ENCODE measurements at places on chromosomes 6 and 20.

GRCh38 chr20:32438331-32438858 lies 80.3 kb downstream of the ASXL1 start:
- DNase-seq = no peak

DNA sequence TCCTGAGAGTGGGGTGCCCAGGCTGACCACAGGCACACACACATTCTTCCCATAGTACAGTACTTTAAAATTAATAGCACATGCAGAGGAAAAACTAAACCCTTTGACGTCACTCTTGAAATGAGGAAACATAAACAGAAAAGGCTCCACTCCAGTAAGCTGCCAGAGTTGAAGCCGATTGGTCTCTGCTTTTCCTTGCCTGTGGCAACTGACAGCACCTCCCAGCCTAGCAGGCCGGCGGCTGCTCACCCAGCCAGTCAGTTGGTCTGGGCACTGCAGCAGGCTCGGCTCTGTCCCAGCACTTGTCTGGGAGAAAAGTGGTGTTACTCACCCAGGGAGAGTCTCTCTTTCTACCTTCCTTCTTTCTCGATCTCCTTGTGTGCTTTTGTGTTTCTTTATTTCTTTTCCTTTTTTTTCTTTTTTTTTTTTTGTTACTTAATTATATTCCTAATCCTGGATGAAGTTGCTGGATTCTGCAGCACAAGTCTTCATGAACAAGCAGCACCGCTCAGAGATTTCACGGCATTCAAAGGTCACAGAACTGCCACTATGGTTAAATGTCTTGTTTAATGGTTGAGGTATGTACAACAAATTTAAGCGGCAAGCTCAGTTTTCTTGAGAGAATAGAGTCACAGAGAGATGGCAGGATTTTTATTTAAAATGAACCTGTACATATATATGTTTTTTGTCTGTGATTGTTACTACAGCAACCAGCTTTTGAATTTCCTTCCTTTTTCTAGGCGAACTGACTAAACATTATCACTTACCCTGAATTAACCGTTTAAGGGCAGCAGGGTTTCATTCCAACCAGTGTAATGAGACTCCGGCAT lies at the start of gene PDE7B:
TSS of gene PDE7B (plus strand) at position 260 of the 830 bp plus-strand sequence.
- DNase-seq = peak; percentile 84

DNA sequence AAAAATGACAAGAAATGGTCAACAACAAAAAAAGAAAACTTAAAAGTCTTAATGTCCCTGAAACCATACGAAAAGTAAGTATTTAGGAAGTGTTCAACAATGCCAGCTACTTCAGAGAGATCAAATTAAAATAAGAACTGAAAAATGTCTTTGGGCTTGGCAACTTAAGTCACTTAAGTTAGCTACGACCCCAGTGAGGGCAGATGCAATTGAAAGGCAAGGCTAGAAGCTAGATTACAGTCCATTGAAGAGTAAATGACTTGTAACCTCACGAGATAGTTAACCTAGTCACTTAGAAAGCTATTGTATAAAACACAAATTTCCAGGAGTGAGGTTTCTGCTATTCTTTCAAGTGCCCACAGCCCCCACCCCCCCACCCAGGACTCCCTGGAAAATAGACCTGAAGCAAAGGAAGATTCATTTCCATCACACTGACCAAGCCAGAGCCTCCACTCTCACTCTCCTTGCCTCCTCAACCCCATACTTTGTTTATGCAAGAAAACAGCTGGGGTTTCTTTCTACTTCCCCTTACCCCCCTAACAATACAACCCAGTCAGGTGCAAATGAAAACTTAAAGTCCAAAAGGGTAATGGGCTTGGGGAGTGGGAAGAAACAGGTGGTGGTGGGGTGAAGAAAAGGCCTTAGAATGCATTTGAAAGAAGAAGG lies 14.6 kb downstream of the RTN4IP1 start:
- no peak for DNase-seq

DNA sequence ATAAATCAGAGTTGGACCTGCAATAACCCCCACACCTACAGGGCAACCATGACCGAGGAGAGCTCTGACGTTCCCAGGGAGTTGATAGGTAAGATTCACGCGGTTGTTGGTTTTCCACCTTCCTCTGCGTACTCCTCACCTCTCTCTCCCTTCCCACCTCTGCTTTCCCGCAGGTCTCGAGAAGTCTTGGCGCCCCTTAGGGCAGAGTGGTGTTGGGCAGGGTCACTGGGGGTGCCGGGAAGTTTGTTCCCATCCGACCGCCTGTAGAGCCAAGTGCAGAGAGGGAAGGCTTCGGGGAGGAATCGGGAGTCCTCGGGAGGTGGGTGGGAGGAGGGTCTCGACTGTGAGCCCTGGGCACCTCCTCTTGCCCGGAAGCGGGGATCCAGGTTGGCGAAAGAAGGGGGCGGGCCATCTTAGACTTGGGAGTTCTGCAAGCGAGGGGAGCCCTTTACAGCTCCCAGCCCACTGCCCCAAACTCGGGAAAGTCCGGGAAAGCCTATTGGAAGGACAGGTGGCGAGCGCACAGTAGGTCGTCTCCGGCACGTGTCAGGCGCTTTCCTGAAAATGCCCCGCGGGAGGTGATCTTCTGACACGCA lies 672 bp downstream of the CARMIL1 start:
- no peak for DNase-seq

DNA sequence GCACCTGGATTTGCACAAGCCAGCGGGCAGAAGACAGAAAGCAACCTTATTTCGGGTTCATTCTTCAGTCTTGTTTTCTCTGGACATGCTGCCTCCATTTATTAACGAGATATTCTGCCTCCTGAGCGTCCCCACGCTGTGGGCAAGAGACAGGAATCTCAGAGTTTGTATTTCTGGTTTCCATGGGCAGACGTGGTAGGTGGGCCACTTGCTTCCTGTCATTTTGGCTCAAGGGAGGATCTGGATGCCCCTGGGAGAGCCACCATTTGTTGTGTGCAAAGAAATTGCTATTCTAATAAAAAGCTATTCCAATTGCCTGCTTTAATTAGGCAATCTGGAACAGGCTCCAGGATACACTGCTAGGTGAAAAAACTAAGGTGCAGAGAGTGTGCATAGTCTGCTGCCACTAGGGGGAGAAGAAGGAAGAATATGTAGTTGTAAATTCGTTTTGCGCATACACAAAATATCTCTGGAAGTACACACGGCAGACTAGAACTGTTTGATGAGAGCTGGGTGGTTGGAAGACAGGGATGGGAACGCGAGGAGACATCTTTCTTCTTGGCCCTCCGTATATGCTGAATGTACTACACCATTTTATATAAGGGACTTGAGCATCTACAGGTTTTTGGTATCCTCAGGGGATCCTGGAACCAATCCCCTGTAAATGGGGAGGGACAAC lies 30.1 kb upstream of the SLC16A10 start:
- DNase-seq = peak; percentile 72

DNA sequence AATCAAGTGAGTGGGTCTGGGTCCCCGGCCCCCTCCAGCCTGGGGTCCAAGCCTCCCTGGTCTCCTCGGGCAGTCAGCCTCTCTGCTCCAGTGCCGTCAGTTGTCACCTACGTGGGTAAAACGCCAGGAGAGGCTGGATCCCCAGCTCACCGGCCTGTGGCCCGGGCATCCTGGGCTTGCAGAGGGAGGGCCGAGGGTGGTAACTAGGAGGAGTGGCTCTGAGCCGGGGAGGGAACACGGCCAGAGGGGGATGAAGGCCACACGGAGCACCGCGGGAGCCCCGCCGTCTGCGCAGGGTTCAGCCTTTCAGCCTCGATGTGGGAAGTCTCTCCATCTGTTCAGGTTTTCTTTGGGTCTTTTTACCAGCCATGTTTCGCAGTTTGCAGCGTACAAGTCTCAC lies 29.5 kb upstream of the BHLHE23 start:
- DNase-seq = no peak

- no peak for DNase-seq
These were observed 73.4 kb upstream of the NOX3 start for GRCh38 chr6:155528982-155529453.

GRCh38 chr6:42378536-42378935 lies 73.2 kb downstream of the TRERF1 start:
- no peak for DNase-seq

DNA sequence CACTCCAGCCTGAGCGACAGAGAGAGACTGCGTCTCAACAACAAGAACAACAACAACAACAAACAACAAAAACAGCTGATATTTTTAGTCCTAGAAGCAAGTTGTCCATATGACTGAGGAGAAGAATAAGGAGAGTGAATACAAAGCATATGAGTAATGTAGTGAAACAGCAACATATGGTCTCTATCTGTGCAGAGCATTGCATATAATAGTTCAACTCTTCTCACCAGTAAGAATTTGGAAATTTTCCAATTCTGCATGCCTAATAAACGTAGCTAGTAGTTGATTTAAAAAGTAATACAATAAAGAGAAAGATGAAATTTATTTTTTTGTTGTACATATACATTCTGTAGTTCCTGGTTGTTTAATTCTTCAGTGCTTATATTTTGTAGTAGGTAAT lies 129.7 kb upstream of the FAM83B start:
- no peak for DNase-seq

DNA sequence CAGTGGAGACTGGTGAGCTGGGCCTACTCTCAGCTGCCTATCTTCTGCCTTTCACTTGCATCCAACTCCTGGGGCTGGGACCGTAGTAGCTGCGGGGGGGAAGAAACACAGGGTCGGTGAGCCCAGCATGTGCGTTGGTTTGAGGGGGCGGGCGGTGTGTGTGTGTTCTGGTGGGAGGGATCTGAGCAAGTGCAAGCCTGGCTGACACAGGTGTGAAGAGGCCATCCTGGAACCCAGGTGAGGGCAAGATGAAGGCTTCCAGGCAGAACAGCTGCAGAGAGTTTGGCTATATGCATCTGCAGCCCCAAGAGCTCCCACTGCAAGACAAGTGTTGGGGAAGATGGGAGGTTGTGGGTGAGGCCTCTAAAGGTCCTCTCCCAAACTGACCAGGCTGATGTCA lies 30.6 kb downstream of the MOCS1 start:
- no peak for DNase-seq

DNA sequence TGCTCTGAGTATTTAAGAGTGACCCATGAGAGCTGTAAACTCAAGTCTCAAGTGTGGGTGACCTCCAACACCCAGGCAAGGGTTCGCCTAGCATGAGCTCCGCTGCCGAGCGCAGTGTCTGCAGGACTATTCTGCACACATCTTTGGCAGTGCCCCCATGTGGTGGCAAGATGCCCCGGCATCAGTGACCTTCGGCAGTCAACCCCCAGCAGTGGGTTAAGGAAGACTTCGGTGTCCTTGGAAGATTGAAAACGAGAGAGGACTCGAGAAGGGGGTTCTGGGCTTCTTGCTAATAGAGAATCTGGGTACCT lies 43.1 kb downstream of the RBM38 start:
- DNase-seq = no peak

GRCh38 chr6:6895929-6896328 lies 211.8 kb upstream of the RREB1 start:
- DNase-seq = no peak

- no peak for DNase-seq
These were observed 7.6 kb downstream of the CDKN1A start for GRCh38 chr6:36685926-36686667.

GRCh38 chr6:150719831-150720230 lies 120.1 kb downstream of the PLEKHG1 start:
- DNase-seq = no peak

GRCh38 chr6:115514656-115515055 lies 546.0 kb downstream of the FRK start:
- DNase-seq = no peak

GRCh38 chr6:91575032-91575431 lies 988.2 kb upstream of the MAP3K7 start:
- DNase-seq = no peak

- no peak for DNase-seq
These were observed 1.1 kb downstream of the COX4I2 start for GRCh38 chr20:31638816-31639215.

GRCh38 chr6:395432-396125 lies 4.0 kb downstream of the IRF4 start:
- DNase-seq = no peak

DNA sequence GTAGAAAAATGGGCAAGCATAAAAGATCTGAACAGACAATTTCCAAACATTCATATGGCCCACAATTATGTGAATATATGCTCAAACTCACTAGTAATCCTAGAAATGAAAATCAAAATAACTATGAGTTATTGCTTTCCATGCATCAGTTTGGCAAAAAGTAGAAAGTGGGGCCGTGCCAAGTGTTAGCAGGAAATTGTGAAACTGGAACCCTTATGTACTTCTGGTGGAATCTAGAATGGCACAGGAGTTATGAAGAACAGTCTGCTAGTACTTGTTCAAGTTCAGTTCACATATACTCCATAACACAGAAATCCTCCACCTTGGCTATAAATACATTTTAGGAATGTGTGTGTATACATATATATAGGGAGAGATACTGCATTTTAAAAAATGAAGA lies 89.8 kb downstream of the EYA2 start:
- DNase-seq = no peak

GRCh38 chr6:16318538-16318937 lies 80.2 kb downstream of the GMPR start:
- no peak for DNase-seq

DNA sequence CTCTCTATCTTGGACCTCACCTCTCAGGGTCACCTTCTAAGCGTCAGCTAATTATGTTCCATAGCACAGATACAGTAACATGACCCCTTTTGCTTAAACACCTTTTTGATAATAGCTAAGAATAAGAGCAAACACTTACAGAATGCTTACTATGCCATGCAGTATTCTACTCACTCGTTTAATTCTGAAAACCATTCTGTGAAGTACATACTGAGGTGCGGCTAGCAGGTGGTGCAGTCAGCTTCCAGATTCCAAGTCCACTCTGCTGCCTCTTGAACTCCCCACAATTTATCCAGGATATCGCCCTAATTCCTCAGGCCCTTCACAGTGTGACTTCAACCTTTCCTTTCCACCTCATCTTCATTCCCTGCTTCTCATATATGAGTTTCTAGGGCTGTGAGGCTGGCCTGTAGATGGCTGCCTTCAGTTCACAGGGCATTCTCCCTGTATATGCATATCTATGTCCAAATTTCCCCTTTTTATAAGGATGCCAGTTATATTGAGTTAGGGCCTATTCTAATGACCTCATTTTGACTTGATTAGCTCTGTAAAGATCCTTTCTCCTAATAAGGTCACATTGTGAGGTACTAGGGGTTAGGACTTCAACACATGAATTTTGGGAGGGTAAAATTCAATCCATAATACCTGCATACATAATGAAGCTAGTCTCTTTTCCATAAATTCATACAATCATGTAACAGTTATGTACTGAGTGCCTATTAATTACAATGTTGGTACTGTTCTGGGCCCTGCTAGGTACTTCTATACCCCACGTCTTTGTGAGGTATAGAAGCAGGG lies 130.1 kb downstream of the PDSS2 start:
- DNase-seq = no peak

- DNase-seq = no peak
These were observed 301.3 kb downstream of the QKI start for GRCh38 chr6:163715846-163716245.

GRCh38 chr6:40406175-40406574 lies 181.0 kb downstream of the LRFN2 start:
- DNase-seq = no peak

GRCh38 chr20:10733122-10733521 lies 59.3 kb upstream of the JAG1 start:
- no peak for DNase-seq

GRCh38 chr6:36062247-36062646 lies 34.6 kb downstream of the MAPK14 start:
- no peak for DNase-seq

- DNase-seq = no peak
These were observed 32.1 kb downstream of the TRAM2 start for GRCh38 chr6:52544602-52545405.

GRCh38 chr20:6685181-6685582 lies 82.3 kb upstream of the BMP2 start:
- no peak for DNase-seq

Measured in NCI-H774 (cell line).